ENCODE measurements at places on chromosomes 1 and 21.

DNA sequence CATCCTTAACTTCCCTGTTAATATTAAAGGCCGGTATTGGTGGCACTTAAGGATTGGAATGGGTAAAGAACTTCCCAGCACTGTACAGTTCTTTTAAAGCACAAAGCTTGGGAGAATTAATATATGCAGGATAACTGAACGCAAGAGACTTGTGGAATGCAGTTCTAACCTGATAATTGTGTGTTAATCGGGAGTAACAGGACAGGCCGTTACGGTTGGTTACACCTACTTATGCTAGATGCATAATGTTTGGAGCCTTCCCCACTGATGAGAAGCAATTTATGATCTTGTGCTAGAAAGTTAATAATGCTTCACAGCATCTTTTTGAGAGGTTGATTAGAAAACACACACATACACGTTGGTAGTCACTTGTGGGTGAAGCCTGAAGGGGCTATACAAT is 7.0 kb downstream of the CHTOP start:
- no peak for DNase-seq

DNA sequence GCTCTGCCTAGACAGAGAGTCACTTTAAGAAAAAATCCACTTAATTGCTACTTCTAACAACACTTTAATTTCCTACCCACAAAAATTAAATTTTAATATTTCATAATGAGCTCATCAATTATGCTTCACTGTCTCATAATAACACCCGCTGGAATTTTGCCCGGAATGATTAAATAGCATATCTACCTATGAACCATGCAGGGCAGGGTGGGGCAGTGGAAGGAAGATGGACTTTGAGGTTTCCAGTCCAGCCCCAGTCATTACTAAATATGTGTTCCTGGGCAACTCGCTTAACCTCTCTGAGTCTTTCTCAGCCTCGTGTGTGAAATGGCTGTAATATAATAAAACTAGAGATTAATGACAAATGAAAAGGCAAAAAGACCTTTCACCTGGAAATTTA is 32.8 kb upstream of the SLC45A1 start:
- DNase-seq, result no peak

GRCh38 chr1:226325178-226325577 is 16.2 kb upstream of the LIN9 start:
- no peak for DNase-seq

DNA sequence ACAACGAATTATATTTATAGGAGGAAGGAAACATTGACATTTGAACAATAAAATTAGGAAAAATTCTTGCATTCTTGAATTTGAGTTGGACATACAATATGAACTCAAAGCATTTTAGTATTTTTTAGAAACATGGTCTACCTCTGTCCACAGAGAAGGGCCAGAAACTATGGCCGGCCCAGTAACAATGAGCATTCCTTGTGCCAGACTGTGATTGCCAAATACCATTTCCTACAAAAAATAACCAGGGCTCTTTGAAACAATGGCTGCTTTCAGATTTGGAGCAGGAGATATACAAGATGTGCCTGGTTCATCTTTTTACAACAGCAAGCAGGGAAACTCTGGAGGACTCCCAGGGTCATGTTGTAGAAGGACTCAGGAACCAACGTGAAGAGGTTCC is 38.4 kb downstream of the NOS1AP start:
- DNase-seq, result no peak

DNA sequence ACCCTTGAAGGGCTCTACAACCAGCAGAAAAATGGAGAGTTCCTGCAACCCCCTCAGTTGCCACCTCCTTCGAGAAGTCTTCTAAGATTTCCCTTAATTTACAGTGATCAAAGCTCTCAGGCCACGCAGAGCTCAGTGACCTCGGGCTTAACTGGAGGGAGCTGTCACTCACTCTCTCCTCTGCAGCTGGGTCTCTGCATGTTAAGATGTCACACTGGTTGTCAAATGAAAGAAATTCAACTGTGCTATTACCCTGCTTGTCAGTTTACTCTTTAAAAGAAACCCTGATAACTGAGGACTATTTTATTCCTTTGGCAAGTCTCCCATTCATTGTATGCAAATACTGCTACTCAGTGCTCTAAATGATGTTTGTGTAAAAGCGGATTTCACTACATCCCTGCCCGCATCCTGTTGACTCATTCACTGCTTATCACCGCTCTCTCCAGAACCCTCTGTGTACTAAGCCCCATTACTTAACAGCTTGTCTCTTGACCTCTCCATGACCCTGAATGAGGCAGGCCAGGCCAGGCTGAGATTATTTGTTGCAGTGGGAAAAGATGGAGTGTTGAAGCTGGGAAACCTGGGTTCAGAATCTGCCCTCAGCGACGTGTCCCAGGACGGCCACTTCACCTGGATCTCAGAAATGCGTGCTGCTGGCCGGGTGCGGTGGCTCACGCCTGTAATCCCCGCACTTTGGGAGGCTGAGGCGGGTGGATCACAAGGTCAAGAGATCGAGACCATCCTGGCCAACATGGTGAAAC is 13.7 kb downstream of the DHRS3 start:
- DNase-seq, result peak; percentile 51

- no peak for DNase-seq
Measured at GRCh38 chr1:16061266-16061665, 12.2 kb downstream of the FAM131C start.

DNA sequence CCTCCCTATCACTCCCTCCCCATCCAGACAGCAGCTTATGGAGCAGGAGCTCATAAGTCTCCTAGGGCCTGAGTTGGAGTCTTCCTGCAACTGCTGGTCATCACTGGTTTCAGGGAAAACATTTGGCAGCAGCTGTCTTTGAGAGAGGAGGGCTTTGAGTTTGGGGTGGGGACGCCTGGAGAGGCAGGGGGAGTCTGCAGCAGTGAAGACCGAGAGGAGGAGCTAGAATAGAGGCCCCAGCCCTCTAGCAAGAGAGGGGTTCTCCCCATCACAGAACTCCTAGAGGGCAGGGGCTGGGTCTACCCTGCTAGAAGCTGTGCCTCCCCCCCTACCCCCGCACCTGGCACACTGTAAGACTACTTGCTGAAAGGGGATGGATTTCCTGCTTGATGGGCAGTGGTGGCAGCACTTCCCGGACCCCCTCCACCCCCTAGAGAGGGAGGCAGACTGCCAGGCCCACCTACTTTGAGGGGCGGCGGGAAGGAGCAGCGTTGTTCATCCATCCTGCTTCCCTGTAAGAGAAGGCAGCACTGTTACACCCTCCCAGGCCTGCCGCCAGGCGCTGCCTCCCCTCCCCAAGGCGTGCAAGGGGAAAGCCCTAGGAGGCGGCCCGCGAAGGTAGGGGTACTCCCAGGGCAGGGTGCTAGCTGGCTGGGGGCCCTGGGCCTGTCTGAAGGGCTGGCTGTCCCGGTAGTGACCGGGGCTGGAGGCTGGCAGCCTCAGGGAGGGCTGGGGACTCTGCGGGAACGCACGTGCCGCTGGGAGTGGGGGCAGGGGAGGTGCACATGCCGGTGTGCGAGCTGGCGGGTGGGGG is 50.4 kb downstream of the RAP1GAP start:
- no peak for DNase-seq

GRCh38 chr1:198079432-198079951 is 77.3 kb upstream of the NEK7 start:
- no peak for DNase-seq

DNA sequence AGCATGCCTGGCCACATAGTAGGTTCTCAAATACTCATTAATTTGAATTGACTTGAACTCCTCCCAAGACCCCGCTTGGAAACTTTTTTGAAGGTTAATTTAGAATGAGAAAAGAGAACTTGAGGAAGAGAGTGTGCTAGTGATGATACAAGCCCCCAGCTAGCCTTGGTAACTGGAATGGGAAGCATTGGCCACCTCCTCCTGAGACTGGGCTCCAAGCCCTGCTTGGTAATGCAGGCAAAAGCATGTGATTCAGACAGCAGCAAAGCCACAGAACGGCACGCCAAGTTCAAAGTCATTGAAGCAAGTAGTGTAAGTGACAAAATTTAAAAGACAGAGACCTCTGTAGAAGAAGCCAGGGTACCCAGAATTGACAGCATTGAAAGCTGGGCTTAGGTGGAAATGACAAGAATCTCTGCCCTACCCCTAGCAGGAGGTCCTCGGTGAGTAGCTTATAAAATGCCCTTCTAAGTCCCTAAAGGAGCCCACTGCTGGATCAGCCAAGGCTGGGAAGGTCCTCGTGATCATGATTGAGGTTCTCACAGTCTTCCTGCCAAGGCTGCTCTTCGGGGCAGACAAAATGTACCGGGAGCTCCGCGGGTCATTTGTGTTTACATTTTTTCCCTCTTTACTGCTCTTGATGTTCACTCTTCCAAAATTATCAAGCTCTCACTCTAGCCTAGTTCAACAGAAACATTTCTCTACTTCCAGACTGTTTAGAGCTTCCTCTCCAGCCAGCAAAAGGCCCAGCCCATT is 99.4 kb downstream of the TSEN15 start:
- DNase-seq, result no peak

DNA sequence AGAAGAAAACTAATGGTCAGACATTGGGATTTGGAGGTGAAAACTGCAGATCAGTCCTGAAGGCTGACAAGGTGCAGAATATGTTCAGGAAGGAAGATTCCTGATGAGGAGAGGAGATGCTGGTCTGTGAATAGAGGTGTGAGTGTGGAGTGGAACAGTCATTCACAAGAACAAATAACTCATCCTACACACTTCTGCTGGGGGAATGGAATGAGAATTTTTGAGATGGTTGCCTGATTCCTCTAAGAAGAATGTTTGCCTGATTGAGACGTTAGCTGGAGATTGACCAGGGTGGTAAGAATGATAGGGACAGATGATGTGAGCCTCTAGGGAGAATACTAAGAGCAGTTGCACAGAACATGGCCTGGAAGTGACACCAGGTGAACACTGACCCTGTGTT is 4.1 kb downstream of the S100A7 start:
- DNase-seq, result no peak

- DNase-seq, result no peak
Measured at GRCh38 chr1:84121360-84121759, 22.7 kb upstream of the PRKACB start.

DNA sequence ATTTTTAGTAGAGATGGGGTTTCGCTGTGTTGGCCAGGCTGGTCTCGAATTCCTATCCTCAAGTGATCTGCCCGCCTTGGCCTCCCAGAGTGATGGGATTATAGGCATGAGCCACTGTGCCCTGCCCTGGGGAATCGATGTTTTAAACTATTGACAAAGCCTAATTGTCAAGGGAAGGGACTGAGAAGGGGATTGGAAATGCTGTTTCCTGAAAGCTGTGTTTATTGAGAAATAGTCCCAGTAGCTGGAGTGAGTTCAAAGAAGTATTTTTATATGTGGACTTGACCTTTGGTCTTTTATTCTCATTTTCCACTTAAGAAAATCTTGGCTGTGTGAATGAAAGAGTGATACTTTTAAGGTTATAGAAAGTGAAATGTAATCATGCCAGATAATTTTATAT is 47.5 kb downstream of the KIF1B start:
- DNase-seq, result no peak

DNA sequence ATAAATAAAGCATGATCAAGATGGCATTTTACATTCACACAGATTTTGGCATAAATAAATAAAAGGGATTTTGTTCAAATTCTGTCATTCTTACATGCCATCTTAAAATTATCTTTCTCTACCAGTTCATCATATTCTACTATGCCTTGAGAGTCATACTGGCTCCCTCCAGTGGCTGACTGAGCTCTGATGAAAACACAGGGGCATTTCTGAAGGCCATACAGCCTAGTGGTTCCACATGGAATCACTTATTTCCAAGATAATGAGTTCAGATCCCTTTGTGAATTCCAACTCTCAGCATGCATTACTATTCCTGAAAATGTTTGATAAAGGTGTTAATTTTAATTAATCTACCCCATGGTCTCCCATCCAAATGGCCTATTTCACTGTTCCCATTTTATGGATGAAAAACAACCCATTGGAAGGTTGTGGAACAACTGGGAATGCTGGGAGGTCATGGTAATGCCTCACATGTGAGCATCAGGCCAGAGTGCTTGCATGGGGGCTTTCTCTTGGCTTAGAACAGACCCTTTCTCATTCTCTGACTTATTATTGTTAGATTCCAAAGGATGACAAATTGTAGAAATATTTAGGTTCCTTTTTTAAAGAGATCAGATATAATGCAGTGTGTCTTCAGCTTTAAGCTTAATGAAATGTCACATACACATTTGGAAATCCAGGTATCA is 622.4 kb upstream of the PKN2 start:
- DNase-seq, result no peak

DNA sequence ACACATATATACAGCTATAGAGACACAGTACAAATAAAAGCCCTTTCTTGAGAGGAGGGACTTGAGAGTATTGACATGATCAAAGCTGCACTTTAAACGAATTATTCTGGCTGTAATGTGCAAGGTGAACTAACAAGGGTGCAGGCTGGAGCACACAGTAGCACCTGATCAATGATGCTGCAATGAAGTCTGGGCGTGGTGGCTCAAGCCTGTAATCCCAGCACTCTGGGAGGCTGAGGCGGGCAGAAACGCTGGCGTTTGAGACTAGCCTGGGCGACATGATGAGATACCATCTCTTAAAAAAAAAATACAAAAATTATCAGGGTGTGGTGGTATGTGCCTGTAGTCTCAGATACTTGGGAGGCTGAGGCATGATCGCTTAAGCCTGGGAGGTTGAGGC is 14.1 kb upstream of the CTH start:
- DNase-seq, result no peak

GRCh38 chr1:93871366-93871765 is 7.6 kb downstream of the DNTTIP2 start:
- DNase-seq, result no peak

- no peak for DNase-seq
Measured at GRCh38 chr1:50476800-50477199, 53.6 kb upstream of the DMRTA2 start.

GRCh38 chr1:37446874-37447273 is 27.5 kb upstream of the ZC3H12A start:
- DNase-seq, result no peak

DNA sequence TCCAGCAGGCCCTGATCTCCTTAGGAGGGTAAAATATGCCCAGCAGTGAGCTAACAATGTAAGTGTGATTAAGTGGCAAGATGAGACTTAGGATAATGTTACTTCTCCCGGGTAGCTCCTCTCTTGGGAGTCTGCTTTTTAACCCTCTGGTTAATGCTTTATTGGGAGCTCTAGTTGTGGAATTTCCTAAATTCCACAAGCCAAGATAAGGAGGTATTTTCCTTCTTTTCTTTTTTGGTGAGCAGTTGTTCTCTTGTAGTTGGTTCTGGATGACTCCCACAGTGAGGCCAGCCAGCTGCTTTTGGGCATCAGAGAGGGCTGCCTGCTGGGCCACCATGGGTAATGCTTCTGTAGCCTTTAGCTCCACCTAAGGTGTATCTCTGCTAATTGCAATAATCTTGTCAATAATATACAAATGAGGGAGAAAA is 19.3 kb downstream of the C1orf52 start:
- DNase-seq, result no peak

- DNase-seq, result no peak
Measured at GRCh38 chr1:213728593-213729536, 258.9 kb upstream of the PROX1 start.

DNA sequence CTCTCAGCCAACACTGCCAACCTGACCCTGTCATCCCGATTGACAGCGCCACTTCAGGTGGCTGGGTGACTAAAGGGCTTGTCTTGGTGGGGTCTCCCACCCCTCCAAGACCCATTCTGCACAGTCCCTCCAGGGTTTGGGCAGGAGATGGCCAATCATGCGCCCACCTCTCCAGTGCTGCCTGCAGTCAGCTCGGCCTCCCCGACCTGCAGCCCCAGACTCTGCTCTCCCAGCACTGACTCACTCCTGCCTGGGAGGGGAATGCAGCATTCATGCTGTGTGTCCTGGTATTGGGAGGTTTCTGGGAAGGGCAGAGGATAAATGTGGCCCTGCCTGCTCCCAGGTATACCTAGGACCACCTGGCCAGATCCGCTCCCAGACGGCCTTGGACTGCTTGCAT is 9.7 kb downstream of the TMEM81 start:
- DNase-seq, result no peak

- peak; percentile 43 for DNase-seq
Measured at GRCh38 chr1:226798427-226799411, 59.6 kb upstream of the ITPKB start.
